ENCODE measurements at places on chromosomes 16 and 17.

GRCh38 chr17:56320443-56320842 lies 167.2 kb downstream of the ANKFN1 start:
- no peak for DNase-seq

DNA sequence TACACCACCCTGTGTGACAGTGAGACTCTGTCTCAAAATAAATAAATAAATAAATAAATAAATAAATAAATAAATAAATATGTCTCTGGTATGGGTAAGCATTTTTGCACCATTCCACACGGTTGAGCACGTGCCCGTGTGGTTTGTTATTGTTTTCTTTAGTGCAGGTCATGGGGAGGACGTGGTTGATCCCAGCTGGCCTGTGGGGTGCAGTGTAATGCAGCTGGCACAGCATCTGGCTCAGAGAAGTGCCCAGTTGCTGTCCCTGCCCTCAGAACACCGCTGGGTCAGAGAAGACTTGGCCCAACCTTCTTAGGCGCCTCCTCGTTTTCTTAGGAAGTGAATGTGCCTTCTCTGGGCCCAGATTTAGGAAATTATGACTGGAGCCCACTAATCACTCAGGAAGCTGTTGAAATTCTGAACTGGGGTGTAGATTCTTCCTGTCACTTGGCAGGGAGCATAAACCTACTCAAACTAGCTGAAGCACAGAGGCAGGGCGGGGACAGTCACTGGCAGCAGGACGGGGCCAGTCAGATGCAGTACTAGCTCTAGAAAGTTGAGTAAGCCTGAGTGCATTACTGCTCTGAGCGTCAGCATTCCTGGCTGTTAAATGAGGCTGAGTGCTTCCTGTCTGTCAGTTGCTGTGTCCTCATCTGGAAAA lies 85.9 kb downstream of the SNX29 start:
- no peak for DNase-seq

- DNase-seq: no peak
Measured at GRCh38 chr17:3834811-3835210, 11.2 kb downstream of the NCBP3 start.

- DNase-seq: no peak
Measured at GRCh38 chr17:8474826-8475225, 39.1 kb downstream of the NDEL1 start.

- no peak for DNase-seq
Measured at GRCh38 chr17:77697480-77698400, 260.8 kb upstream of the TNRC6C start.

DNA sequence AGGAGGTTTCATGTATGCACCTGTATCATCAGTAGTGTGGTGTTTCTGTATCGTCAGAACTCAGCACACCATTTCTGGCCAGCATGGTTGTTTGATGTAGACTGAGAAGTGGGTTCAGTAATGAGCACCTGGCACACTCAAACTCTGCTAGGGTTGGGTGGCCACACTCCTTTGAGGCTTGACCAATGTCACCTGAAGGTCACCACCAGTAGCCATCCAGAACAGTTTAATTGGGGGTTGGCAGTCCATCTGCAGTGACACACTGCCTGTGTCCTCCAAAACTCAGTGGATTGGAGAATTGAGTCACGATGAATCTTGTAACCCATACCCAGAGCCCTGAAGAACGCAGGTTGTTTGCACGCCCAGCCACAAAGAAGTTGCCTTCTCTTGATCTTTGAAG lies 86.8 kb upstream of the HSBP1 start:
- no peak for DNase-seq

GRCh38 chr16:65409510-65409909 lies 287.6 kb upstream of the CDH11 start:
- no peak for DNase-seq

GRCh38 chr17:8267480-8268147 lies 18.5 kb downstream of the PFAS start:
- no peak for DNase-seq

All from stimulated activated CD4-positive, alpha-beta T cell treated with anti-CD3 and anti-CD28 coated beads, Interleukin-4, amount 100 ng/mL, for 24 hours (primary cell).